ENCODE measurements at places on chromosomes 5 and 9.

GRCh38 chr9:82580921-82581320, 482.0 kb downstream of the RASEF start:
- no peak for DNase-seq

GRCh38 chr5:6424700-6425099, 24.0 kb upstream of the UBE2QL1 start:
- DNase-seq = no peak

DNA sequence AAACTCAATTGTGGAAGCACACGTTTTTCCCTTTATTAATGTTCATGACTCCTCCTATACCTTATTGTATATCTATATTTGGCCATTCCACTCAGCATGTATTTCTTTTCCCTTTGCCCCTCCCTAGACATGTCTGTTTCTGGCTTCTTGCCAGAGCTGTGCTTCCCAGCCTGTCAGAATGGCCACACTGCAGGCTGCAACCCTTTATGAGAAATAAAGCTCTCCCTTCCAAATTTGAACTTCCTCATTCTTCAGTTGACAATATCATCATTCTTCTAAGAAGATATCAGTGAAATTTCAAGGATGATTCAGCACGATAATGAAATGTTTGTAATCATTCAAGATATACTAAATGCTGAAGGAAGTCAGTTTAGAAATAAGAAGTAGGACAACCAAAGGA, 107.6 kb upstream of the PRSS3 start:
- no peak for DNase-seq

- DNase-seq = no peak
Observed at GRCh38 chr9:86405926-86406325, 51.7 kb upstream of the TUT7 start.

DNA sequence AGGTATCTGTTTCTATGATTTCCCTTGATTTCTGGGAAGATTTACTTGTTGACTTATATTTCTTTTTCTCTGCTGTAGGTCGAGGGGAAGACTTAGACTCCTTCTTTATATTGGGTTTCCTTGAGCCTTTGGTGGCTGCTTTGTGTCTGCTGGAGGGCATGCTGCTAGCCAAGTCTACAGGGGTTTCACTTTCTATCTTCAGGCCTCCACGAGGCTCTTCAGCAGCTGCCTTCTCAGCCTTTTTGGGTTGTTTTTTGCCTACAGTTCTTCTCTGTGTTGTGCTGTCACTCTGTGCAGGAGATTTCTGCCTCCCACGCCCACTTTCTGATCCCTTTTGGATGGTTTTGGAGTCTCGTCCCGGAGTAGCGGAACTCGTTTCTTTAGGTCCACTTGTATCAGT, 23.2 kb downstream of the LEAP2 start:
- no peak for DNase-seq

GRCh38 chr5:74313896-74314295, 326.6 kb downstream of the ENC1 start:
- DNase-seq = no peak
